ENCODE measurements at places on chromosomes 7 and 10.

DNA sequence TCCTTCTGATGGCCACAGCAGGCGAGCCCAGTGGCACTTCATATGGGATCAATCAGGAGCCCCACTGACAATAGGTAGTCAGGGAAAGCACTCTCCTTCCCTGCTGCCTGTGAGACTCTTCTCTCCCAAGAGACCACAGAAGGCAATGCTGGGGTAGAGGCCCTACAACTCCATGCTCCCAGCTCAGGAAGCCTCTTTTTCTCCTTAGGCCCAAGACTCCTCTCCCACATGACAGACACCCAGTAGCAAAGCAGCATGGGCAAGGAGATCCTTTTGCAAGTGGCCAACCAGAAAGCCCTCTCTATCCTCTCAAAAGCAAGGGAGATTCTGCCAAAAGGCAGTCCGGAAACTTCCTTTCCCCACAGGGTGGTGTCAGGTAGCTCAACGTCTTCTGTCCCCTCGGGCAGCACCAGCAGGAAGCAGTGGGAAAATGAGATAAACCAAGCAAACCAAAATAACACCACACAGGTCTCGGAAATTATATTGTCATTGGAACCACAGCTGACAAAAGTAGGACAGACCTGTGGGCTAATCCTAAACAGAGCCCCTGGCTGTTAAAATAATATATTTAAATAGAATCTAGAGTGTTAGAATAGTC lies 172.7 kb upstream of the GDF10 start:
- DNase-seq: no peak

DNA sequence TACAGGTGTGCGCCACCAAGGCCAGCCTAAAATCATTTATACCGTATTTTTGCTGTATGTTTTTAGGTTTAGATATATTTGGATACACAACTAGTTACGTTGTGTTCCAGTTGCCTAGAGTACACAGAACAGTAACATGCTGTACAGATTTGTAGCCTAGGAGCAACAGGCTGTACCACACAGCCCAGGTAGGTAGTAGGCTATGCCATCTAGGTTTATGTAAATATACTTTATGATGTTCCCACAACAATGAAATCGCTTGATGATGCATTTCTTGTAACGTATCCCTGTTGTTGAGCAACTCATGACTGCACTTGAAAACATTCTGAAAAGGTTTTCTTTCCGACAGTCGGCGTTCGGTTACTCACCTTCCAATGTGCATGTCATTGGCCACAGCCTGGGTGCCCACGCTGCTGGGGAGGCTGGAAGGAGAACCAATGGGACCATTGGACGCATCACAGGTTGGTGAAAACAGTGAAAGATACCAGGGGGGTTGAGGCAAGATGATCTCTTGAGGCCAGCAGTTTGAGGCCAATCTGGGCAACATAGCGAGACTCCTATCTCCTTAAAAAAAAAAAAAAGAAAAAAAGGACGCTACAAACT lies 7.7 kb downstream of the PNLIP start:
- no peak for DNase-seq

DNA sequence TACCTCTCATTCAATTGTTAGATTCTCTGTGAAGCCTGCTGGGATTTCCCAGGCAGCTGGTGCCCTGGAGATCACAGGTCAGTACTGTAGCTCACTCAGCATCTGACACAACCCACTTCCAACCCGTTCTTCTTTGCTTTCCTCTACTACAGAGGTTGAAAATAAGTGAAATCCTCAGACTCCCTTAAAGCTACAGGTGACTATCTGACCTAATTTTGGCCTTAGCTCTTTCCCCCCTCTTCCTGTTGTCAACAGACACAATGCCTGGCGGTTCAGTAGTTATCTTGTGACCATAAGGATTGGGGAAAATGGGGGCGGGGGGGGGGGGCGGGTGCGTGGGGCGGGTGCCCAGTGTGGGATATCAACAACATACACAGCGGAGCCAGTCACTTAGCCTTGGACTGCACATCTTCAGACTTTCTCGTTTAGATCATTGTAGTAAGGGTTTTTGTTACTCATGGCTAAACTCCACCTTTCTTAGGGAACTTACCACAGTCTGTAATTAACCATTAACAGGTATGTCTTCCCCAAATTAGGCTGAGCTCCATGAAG lies 37.8 kb downstream of the MTPN start:
- no peak for DNase-seq

DNA sequence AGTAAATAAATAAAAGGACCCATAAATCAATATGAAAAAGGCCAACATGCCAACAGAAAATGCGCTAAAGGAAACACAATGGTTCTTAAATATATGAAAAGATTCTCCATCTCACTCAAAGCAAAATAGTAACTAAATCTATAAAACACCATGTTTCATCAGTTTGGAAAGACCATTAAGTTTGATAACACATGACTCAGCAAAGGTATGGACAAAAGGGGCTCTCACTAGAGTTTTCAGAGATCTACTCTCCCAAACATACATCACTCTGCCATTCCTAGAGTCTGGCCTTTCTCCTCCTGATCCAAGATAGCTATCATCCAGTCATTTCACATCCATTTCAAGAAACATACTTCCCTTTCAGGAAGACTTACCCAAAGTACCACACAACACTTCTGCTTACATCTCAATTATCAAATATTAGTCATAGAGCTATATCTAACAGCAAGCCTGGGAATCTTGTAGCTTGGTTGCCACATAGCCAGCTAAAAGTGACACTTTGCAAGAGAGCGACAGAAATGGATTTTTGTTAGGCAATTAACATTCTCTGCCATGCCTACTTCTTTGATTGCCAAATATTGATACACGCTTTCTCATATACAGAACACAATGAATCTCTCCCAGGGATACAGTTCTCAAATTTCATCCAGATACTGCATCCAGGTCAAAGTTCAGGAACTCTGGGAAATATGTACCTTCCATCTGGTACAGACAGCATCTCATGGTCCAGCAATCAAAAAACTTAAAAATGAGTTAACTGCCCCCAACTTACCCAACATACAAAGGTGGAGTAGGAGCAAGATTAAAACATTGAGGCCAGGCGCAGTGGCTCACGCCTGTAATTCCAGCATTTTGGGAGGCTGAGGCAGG lies 28.8 kb downstream of the TOMM7 start:
- DNase-seq: no peak

GRCh38 chr7:22292531-22292930 lies 64.4 kb downstream of the RAPGEF5 start:
- peak; percentile 46 for DNase-seq

DNA sequence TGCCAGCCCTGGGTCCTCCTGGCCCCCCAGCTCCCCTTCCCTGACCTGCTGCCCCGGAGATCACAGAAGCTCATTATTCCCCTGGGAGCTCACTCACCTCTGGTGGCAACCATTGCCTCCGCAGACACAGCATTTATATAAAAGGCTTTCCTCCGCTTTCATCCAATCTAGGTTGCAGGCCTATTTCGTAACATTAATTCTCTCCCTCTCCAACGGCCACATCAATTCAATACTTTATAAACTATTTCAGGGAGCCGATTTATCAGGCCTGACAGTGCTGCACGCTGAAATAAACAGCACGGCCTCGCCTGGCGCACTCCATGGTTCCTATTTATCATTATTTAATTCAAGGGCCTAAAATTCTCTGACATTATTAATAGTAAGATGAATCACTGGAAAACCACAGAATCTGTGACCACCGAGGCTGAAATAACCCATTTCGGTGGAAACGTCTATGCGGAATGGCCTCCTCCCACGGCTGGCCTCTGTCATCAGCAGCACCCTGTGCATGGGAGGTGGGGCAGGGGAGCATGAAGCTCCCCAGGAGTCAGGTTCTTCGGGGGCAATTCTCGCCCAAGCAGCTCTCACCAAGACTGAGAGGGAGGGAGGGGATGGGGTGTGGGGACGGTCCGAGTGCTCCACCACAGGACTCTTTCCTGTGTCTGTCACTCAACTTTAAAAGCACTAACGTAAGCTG lies 249.3 kb upstream of the PFKP start:
- no peak for DNase-seq

DNA sequence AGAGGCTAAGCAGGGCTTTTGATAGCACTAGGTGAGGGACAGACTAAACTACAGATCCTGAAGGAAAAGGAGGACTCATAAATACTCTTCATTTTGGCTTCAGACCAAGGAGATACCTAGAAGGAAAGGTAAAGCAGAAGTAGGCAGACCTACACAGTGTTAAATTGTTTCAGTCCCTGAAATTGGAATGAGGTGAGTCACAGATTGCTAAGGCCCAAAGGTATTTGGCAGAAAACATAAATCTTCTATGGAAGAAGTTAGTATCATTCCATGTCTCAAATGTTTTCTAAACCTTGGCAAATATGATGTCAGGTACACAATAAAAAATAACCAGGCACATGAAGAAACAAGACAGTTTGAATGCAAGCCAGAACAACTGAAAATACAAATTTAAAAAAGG lies 30.0 kb downstream of the MTERF1 start:
- DNase-seq: no peak

GRCh38 chr10:4918236-4918635 lies 45.0 kb upstream of the AKR1C1 start:
- no peak for DNase-seq

DNA sequence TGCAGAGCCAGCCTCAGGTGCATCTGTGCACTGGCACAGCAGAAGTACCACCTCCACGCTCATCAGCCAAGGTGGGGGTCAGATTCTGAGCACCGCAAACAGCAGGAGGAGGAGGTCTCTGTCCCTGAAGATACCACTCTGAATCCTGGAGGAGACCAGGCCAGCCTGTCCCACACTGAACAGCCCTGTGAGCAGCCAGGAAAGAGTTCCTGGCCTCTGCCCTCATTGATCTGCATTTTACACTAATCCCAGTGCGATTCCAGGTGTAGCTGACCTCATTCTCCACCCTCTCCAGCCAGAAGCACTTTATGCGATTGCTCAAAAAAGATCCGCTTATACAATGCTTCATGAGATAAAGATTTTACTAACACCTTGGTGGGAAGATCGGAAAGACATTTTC lies 99.1 kb upstream of the CACUL1 start:
- no peak for DNase-seq

GRCh38 chr7:95999481-95999880 lies 227.1 kb downstream of the DYNC1I1 start:
- DNase-seq: no peak

DNA sequence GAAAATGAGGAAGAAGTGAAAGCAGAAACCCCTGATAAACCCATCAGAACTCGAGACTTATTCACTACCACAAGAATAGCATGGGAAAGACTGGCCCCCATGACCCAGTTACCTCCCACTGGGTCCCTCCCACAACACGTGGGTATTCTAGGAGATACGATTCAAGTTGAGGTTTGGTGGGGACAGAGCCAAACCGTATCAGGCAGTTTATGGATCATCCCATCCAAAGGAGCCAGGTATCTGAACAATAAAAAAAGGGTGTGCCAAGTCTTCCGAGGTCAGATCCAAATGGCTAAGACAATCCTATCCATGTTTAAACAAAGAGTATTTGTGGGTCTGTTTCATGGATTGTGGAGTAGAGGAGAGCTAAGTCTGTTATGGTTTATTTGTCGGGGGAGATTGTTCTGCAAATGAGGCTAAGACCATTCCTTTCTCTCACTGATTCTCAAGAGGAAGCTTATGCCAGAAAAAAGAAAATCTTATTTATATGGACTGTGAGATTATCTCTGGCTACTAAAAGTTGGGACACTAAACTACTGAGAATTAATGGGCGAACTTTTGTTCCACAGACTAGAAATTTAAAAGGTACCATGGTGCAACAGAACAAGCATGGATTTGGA lies 203.7 kb downstream of the IPMK start:
- DNase-seq: no peak

GRCh38 chr10:21751341-21752310 lies 217.6 kb downstream of the MLLT10 start:
- DNase-seq: no peak

- no peak for DNase-seq
Observed at GRCh38 chr7:151888079-151889067, 11.5 kb upstream of the PRKAG2 start.

- DNase-seq: no peak
Observed at GRCh38 chr7:150340024-150340749, 1.2 kb downstream of the RARRES2 start.

DNA sequence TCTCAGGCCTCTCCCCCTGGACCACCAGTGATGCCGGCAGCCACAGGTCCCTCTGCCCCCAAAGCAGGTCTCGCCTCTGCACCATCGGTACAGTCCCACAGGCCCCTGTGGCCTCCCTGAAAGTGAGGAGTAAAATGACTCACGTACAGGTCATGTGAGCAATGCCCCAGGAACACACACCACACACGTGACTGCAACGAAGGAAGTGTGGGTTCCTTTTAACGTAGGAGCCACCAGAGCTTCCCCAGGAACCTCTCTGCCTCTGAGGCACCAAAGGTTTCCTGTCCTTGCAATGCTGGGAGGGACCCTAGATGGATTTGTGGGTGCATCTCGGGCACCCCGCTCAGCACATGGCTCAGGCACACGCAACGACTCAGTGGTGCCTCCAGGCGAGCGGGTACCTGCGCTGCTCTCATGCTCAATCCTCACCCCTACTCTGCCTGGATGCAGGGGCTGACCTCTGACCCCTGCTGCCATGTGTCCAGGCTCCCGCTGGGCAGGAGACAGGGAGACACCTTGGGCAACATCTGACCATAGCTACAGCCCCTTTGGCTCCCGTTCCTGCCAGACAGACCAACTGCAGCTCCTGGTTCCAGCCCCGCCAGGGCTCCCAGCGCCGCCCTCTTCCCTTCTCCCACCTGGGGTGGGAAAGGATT lies 120.7 kb downstream of the PRKAG2 start:
- DNase-seq: no peak

- no peak for DNase-seq
Observed at GRCh38 chr10:6498771-6499170, 81.3 kb downstream of the PRKCQ start.

DNA sequence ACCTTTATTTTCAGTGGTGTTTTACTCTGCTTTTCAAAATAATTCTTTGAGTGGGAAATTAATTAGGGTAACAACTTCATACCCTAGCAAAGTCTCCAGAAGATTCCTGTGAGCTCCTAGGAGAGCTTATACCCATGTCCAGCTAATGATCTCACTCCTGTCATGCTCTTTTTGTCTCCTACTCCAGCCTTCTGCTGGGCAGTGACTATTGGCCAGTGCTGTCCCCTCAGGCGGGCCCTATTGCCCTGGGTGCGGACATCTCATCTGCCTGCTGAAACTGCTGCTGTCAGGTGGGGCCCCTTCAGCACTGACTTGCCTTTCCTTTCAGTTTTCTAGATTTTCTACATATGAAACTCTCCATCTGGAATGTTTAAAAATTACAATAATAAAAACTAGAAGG lies 80.3 kb downstream of the EBLN1 start:
- peak; percentile 9 for DNase-seq

GRCh38 chr10:15140698-15141097 lies 27.8 kb downstream of the NMT2 start:
- DNase-seq: peak; percentile 41

DNA sequence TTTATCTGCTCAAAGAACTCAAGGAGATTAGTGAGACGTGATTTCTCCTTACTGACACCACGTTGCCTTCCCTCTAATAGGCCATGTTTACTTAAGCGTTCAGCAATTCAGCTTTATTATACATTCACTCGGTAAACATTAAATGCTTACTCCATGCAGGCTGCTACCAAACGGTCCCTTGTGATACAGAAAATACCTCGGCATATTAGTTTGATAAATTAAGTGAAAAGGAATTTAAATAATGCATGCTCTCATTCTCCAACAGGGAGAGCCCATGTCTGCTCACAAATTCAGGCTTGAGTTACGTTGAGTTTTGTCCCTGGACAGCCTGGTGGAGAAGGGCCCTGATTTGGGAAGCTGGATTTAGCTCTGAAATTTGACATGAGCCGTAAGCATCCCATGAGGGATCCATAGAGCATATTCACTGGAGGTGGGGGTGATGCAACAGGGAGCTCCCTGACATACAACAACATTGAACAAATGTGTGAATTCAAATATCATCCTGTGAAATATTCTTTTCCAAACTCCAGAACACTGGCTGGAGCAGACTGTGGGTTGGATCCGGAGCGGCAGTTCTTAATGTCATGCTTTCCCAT lies 86.3 kb downstream of the TBXAS1 start:
- no peak for DNase-seq
